ENCODE measurements at places on chromosomes 1 and 21. TPM values are rescaled to one million over a fixed set of nuclear protein-coding genes. Genes with fewer than 3 reads are reported as not detected.

The TLR5 gene
- 2.3 TPM for total RNA-seq

The PLOD1 gene
- total RNA-seq, result 61.6 TPM

The SERPINC1 gene
- total RNA-seq, result not detected

The C1orf141 gene
- not detected for total RNA-seq

The HMGB4 gene
- not detected for total RNA-seq

The KCNJ15 gene
- total RNA-seq, result 0.30 TPM

The SDC3 gene
- total RNA-seq, result 25.3 TPM

The CHAF1B gene
- total RNA-seq, result 0.38 TPM

The GJA9 gene
- total RNA-seq, result not detected

The CEPT1 gene
- 14.0 TPM for total RNA-seq

The SYT14 gene
- total RNA-seq, result not detected

The VPS13D gene
- total RNA-seq, result 71.6 TPM

The BGLAP gene
- total RNA-seq, result 0.30 TPM

All from left ventricle myocardium inferior (tissue), 1 donor.